ENCODE measurements at places on chromosomes 4 and X. TPM values are rescaled to one million over a fixed set of nuclear protein-coding genes. Genes with fewer than 3 reads are reported as not detected.
A peak's percentile ranks its signal among the peaks of the same experiment; 100 is the strongest.

The PCSK1N gene
- total RNA-seq = not detected

The RAB40AL gene
- 0.43 TPM for total RNA-seq

The SULT1E1 gene
- under 0.01 TPM for total RNA-seq

The KLHL34 gene
- not detected for total RNA-seq

The PDZD4 gene
- total RNA-seq = 0.32 TPM

The GC gene
- total RNA-seq = not detected

The UBL4A gene
- total RNA-seq = 32.0 TPM

The MSX1 gene
- total RNA-seq = 4.3 TPM

The MAGEB17 gene
- not detected for total RNA-seq

DNA sequence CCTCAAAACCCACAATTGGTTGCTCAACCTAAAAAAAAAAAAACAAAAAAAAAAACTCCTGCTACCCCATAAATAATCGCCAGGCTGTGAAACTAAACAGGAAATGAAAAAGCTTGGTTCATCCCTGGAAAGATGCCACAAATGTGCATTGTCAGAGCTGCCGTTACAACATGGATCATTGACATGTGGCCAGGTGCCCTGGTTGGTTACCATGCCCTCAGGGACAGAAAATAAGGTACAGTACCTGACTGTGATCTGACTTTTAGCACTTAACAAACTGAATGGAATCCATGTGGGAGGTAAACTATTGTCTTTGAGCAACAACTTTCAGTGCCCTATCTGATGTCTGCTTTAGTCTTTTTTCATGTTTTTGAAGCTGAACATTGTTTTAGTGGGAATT, 118.0 kb upstream of the RPL34 start:
- no peak for DNase-seq

GRCh38 chrX:24392709-24393108, 32.3 kb downstream of the SUPT20HL1 start:
- no peak for DNase-seq

- no peak for DNase-seq
Observed at GRCh38 chr4:119317990-119318389, 3.9 kb downstream of the FABP2 start.

DNA sequence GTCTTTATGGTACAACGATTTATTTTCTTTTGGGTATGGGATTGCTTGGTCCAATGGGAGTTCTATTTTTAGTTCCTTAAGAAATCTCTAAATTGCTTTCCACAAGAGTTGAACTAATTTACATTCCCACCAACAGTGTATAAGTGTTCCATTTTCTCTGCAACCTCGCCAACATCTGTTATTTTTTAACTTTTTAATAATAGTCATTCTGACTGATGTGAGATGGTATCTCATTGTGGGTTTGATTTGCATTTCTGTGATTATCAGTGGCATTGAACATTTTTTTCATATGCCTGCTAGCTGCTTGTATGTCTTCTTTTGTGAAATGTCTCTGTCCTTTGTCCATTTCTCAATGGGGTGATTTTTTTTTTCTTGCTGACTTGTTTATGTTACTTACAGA, 42.8 kb downstream of the UCHL1 start:
- no peak for DNase-seq

- peak; percentile 79 for DNase-seq
Observed at GRCh38 chr4:1194010-1194900, 21.9 kb upstream of the SPON2 start.

GRCh38 chr4:67576059-67576466, 17.5 kb downstream of the STAP1 start:
- no peak for DNase-seq

DNA sequence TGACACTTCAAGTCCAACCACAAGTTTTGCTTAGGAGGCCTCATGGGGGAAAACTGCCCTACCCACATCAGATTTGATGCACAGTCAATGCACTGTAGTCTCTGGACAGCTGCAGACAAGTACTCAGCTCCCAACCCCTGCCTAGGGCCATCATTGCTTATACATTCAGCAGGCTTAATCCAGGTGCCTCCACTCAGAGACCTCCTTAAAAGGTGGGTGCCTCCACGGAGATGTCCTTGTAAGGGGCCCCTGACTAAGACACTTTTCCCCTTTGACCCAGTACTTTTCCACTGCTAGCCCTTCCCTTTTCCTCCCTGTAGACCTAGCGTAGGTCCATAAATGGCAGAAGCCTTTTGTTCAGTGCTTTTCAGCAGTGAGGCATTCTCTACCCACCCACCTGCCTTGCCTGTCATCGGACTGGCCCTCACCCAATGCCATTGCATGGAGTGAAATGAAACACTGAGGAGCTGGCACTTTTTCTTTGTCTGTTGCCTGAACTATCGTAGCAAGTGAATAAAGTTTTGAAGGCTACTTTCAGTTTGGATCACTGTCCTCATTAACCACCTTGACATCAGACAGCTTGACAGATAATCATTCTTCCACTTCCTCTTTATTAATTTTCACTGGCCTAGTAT, 23.8 kb upstream of the PLK4 start:
- DNase-seq = peak; percentile 86

- no peak for DNase-seq
Observed at GRCh38 chr4:8744083-8744805, 127.4 kb downstream of the HMX1 start.

- peak; percentile 32 for DNase-seq
Observed at GRCh38 chrX:68183612-68184214, 249.6 kb downstream of the OPHN1 start.

- no peak for DNase-seq
Observed at GRCh38 chrX:106957856-106958255, 37.7 kb downstream of the CLDN2 start.

- no peak for DNase-seq
Observed at GRCh38 chr4:152673489-152673888, 6.3 kb downstream of the TMEM154 start.

DNA sequence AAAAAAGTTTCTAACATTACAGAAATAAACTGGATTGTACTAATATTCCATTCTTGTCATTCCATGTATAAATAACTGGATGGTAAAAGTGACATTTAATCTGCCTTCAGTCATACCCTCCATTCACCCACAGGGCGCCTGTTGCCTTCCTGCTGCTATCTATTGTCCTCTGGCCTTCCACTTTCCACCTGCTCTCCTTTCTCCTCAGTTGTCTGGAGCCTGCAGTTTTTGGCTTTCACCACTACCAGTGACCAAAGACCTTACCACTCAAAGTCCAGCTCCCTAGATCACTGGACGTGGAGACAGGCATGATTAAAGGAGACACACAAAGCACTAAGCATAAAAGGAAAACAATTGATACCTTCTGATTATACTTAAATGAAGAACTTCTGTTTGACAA, 46.2 kb upstream of the NHS start:
- no peak for DNase-seq

DNA sequence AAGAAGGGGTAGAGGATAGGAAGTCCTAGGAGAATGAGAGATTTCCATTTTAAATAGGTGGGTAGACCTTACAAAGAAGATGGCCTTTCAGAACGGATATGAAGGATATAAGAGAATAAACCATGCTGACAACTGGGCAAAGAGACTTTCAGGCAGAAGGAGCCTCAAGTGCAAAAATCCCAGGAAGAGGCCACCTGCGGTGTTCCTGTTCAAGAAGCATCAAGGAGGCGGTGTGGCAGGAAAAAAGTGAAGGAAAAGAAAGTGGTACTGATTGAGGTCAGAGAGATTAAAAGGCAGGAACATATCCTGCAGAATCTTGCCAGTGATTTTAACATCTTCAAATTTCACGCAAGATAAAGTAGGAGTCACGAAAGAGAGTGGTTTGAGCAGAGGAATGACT, 172.0 kb downstream of the FSTL5 start:
- no peak for DNase-seq

DNA sequence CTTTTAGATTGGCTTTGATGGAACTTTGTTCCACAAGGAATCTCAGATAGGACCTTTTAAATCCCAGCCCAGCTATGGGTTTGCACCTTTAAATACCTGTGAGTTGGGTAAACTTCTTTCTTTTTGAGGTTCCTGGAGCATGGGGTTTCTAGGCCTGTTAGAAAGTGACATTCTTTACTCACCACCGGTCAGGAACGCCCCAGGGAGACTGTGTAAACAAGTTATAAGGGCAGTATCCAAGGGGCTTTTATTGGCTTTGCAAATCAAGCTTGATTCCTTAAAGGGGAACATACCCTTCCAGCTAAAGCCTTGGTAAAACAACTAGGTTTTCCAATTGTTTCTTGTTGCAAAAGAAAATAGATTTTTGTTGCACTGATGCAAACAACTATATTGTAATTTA, 93.4 kb downstream of the TENT5D start:
- DNase-seq = no peak

DNA sequence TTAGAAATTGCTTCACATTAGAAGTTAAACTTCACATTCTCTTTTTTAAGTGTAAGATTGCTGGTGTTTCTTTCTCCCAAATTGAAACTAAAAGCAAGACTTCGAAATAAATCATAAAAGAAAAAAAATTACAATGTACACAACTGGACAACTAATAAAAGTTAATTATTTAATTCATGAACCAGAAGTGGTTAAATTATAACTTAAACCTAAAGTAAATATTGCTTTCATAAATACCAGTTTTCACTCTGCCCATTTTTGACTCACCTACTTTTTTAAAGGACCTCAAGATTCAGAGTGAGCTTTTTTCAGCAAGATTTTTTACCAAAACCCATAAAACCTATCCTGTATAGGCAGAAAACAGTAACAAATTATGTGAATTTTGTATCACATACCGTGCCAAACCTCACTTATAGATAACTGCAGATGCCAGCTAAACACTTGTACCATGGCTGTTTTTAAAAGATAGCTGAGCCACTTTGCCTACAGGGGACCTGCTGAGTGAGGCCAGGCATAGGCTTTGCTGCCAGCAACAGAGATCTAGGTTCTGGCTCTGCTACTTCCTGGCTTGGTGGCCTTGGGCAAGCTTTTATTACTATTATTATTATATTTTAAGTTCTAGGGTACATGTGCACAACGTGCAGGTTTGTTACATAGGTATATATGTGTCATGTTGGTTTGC, 259.8 kb downstream of the NR3C2 start:
- DNase-seq = no peak

DNA sequence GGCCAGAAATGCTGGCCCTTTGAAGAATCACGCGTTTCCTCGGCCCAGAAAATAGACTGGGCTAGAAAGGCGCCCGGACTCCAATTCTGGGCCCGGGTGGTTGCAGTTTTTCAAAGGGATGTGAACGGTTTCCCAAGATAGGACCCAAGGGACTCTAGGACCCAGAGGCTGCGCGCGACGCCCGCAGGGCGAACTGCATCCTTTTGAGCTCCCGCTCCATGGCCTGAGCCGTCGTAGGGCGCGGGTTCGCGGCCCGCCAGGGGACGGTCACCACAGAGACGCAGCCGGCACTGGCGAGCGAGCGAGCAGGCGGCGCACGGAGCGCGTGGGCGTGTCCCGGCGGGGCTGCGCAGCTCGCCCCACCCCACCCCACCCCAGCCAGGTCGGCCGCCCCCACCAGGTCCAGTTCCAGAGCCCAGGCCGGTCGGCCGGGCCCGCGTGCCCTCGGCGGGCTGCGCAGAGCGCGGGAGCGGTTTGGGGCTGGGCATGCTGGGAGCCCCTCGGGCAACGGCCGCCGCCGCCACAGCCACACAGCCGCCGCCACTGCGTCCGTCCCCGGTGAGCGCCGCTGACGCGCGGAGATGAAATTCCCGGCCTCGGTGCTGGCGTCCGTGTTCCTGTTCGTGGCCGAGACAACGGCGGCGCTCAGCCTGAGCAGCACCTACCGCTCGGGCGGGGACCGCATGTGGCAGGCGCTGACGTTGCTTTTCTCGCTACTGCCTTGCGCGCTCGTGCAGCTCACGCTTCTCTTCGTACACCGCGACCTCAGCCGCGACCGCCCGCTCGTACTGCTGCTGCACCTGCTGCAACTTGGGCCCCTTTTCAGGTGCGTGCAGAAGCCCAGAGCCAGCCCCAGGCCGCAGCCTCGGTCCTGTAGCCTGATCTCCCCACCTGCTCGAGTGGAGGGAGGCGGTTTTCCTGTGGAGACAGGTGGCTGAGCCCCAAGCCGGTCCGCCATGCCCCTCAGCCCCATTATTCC, at the start of gene XK:
Gene XK (plus strand): TSS at position 411 of the 979 bp plus-strand sequence. CDS start 171 bp downstream, at position 582.
- peak; percentile 7 for DNase-seq

- no peak for DNase-seq
Observed at GRCh38 chrX:3697220-3697684, 16.2 kb downstream of the PRKX start.

DNA sequence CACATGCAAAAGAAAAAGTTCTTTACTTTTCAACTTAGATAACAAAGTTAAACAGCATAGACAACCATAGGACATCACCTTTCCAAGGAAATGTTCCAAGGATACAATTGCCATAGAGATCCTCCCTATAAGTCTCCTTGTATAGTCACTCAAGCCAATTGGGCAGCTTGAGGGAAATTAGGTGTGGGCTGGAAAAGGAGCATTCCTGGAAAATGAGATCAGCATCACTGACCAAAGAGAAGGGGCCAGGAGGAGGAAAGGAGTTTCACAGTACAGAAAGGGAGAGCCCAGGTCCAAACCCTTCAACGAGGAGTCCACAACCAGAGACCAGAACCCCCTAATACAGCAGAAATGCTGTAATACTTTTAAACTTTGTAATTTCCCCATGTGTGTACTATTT, 91.5 kb upstream of the PPARGC1A start:
- no peak for DNase-seq

GRCh38 chr4:92760433-92760832, 456.7 kb downstream of the GRID2 start:
- no peak for DNase-seq

Measured in fibroblast of villous mesenchyme (primary cell).